Stimulated activated CD4-positive, alpha-beta T cell treated with anti-CD3 and anti-CD28 coated beads, TNF-alpha, amount 100 ng/mL, for 24 hours (primary cell): ENCODE measurements at places on chromosomes 12 and 14.

DNA sequence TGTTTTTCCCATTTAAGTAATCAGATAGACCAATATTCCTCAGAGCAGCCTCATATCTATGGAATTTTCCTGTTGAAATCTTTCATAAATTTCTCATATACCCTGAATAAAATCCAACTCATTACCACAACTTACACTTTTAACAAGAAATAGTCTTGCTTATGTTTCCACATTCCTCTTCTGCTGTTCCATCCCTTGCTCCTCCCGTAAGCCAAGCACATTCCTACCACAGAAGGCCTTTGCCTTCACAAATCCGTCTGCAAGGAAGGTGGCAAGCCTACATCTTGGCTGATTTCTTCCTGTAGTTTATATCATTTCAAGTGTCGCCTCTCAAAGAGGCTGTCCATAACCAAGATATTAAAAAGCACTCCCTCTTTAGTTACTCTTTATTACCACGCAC lies 127.7 kb downstream of the C12orf50 start:
- DNase-seq: no peak

DNA sequence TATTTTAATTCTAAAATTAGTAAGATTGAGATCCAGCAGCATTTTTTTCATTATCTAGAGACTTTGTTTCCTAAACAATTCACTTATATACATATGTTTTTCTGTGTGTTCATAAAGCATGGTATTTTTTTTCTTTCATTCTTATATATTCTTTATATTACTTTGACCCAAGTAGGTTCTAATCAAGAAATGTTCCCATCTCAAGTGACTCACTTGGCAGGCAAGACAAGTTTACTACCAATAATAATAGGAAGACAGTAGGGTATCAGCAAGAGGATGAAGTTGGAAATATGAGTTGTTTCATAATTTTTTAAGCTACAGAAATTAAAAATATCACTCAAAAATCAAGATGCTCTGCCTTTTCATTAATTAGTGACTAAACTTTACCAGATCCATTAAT lies 613.4 kb upstream of the ATP2B1 start:
- DNase-seq: no peak

GRCh38 chr12:67601126-67601525 lies 47.4 kb upstream of the DYRK2 start:
- no peak for DNase-seq

GRCh38 chr12:42589465-42590329 lies at the start of gene PRICKLE1:
TSS of gene PRICKLE1 (minus strand) at chr12:42589746. CDS start at chr12:42472516, 117,230 bp downstream.
- no peak for DNase-seq

- no peak for DNase-seq
Measured at GRCh38 chr14:24234095-24235005, 1.6 kb downstream of the GMPR2 start.

GRCh38 chr12:78928200-78929074 lies 63.9 kb downstream of the SYT1 start:
- DNase-seq: no peak

GRCh38 chr12:129196927-129197326 lies 343.6 kb downstream of the GLT1D1 start:
- no peak for DNase-seq

GRCh38 chr12:131692431-131692830 lies 18.5 kb upstream of the SFSWAP start:
- DNase-seq: no peak

GRCh38 chr14:63614679-63615363 lies 26.9 kb downstream of the WDR89 start:
- DNase-seq: no peak

- no peak for DNase-seq
Measured at GRCh38 chr12:4107911-4108697, 165.5 kb upstream of the CCND2 start.

DNA sequence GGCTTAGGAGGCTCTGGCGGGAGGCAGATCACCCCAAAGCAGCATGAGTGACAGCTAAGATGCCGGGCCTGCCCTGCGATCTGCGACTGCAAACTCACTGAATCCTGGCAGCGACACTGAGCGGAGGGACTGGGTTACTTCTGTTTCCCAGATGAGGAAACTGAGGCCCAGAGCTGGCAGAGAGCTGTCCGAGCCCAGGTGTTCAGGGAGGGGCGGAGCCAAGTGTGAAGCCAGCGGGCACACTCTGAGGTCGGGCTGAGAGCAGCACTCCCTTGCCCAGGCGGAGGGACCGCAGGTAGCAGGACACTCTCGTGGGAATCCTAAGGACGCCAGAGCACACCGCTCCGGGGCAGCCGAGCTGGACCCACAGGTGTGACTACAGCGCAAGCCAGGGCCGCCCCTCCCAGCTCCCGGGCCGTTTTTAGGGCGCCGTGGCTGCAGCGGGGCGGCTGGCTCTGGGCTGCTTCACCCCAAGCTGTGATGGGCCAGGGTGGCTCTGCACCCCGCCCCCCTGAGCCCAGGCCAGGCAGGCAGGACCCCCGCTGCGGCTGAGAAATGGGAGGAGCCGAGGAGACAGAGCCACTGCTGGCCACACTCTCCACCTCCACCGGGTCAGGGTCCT lies 27.4 kb downstream of the MMP17 start:
- no peak for DNase-seq

DNA sequence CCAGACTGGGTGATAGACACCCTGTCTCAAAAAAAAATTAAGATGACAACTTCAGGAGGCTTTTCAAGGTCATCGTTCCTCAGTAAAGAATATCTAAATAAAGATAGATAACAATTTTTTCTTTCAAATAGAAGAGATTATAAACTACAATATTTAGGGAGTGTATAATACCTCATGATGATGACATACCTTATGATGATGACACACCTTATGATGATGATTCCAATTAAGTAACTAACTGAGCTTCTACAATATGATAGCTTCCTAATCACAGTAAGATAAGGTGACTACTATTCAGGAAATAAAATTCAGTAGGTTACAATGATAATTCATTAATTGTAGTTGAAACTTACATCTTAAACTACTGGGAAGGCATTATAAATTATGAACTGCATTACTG lies 40.4 kb downstream of the KITLG start:
- no peak for DNase-seq

GRCh38 chr12:13075118-13075480 lies 28.4 kb downstream of the GSG1 start:
- DNase-seq: no peak

GRCh38 chr14:85190251-85190650 lies 339.7 kb upstream of the FLRT2 start:
- no peak for DNase-seq

- no peak for DNase-seq
Measured at GRCh38 chr12:1573960-1574864, 20.2 kb downstream of the FBXL14 start.

DNA sequence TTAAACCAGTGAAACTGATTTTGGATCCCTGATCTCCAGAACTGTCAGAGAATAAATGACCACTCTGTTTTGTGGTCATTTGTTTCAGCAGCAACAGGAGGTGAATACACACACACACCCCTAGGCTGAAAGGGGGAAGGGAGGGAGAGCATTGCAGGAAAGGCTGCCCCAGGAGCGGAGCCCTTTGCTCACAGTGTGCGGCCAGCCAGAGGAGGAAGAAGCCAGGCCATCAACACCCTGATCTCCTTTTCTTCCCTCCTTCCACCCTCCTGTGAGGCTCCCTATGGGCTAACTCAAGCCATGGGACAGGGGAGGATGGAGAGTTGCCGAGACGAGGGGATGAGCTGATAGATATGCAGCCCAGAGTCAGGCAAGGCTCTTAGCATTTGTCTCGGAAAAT lies 211.9 kb downstream of the TBX5 start:
- DNase-seq: no peak

DNA sequence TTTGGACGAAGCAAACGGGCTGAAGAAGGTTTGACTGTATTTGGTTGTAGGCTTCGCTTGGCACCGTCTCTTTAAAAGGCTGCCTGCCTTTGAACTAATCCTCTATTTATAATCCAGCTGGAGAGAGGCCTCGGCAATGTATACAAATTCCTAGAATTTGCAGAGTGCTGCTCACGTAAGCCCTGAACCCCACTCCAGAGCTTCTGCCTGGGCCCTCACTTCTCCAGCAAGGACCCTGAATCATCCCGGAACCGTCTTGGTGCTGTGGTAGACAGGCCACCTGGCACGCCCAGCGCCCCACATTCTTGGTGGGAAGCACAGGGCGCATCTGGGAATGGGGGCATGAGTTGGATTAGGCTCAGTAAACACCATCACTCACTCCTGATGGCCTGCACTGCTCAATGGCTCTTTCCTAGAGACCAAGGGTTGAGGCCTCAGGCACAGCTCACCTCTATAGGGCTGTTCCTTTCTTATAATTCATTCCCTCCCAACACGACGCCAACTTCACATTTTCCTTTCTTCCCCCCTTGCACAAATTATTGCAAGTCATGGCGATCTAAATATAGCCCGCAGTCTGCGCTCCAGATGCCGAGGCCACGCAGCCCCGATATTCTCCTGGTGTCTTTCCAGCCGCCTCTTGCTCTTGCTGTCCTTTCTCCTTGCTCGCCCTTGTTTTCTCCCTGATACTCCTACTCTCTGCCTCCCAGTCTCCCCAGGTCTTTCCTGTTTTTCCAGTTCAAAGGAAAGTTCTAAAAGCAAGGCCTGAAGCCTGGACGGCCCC lies 141.0 kb downstream of the ZFP36L1 start:
- DNase-seq: no peak

DNA sequence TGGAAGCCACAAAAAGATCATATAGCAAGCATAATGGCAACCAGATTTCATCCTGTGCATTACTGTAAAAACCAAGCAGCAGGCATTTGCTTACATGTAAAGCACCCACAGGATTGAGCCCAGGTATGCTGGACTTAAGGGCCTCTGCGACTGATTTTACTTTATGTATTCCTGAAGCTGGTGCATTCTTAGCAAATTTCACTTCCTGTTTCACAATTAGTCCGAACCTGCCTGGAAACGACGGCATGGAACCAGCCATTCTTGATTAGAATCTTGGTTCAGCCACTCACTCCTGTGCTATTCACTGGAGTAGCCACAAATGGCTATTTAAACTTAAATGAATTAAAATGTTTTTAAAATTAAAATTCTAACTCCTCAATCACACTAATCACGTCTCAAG lies 239.2 kb downstream of the NUAK1 start:
- DNase-seq: no peak

GRCh38 chr14:103241531-103241930 lies 92.5 kb upstream of the EIF5 start:
- no peak for DNase-seq

GRCh38 chr12:13499008-13499407 lies 302.5 kb downstream of the EMP1 start:
- no peak for DNase-seq

GRCh38 chr14:67859169-67859749 lies 39.7 kb downstream of the RAD51B start:
- no peak for DNase-seq

DNA sequence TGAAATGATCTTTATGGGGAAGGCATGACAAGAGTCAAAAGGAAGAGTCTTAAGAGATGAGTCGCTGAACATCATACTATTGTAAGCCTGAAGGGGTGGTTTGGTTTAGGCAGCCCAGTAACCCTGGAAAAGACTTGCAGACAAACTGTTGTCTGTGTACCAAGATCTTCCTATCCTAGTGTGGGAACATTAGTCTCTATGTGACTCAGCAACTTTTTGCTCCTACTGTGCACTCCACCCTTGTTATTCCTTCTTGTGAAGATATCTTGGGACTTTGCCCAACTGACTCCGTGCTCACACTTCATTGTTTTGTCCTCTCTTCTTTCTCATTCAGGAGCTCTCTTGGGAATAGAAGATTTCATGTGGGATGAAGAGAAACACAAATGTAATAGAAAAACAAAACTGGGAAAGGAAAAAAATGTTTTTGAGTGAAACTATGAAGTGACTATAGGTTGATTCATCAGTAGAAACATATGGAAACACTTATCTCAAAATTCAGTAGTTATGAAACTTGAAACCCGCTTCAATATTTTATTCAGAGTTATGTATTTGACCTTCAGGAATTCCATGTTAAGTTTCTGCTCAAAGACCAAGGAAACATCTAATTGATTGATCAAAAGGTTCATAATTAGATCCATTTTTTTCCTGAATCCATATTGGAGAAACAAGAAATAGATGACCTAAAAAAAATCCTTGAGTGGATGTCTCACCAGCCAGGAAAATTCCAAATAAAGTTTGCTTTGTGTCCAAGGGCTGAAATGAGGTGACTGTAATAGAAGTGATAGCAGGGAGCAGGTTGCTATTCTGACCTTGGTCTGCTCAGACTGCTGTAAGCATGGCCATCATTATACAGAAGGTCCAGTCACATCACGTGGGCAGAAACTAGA lies 67.2 kb downstream of the BTG1 start:
- DNase-seq: no peak

- no peak for DNase-seq
Measured at GRCh38 chr12:49868449-49868848, 25.5 kb upstream of the BCDIN3D start.

DNA sequence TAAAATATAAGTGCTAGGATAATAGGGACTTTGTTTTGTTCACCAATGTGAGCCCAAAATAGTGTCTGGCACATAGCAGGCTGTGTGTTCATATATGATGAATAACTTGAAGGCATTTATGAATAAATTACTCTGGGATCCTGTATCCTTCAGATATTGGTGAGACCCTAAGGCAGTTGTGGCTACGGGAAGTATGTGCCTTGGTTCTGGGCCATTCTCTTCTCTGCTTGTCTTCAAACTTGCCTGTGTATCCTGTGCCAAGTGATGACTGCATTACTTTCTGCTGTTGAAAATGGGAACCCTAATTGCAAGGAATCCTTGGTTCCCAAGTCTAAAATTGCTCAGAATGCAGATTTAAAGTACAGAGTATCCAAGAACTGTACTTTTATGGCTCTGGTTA lies 67.6 kb upstream of the KTN1 start:
- DNase-seq: no peak

DNA sequence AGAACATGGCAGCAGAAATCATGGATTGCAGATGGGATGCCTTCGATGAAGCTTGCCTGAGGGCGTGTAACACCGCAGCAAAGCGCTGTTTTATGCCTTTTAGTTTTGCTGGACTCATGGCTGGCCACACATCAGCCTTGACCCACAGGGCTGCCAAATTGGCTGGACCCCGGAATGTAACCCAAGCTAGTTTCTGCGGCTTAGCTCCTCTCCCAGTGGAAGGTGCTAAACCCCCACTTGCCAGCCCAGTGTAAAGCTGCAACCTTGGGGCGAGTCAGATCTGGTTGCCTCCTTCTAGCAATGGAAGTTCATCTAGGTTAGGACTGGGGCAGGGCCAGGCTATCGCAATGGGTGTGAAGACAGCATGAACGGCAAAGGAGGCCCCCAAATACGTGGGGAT lies 38.3 kb downstream of the MEG3 start:
- DNase-seq: no peak
